ENCODE measurements at places on chromosomes 2 and 18. TPM values are rescaled to one million over a fixed set of nuclear protein-coding genes. Genes with fewer than 3 reads are reported as not detected.

The KIAA2012 gene
- not detected for total RNA-seq

The ACKR3 gene
- total RNA-seq: 2.1 TPM

The IL1A gene
- total RNA-seq: 0.24 TPM

The ANKRD62 gene
- total RNA-seq: not detected

The KCNIP3 gene
- total RNA-seq: 0.96 TPM

The COLEC12 gene
- total RNA-seq: 4.0 TPM

The HSBP1L1 gene
- total RNA-seq: 61.7 TPM

The MOGAT1 gene
- not detected for total RNA-seq

The MALL gene
- 1.6 TPM for total RNA-seq

The POTEF gene
- total RNA-seq: not detected

The ASPRV1 gene
- 0.26 TPM for total RNA-seq

The UGT1A7 gene
- total RNA-seq: not detected
